NCI-H1092 treated with DMSO at 0.1 percent for 48 hours (cell line): ENCODE measurements at places on chromosomes 2 and 18.

- DNase-seq, result peak; percentile 49
Measured at GRCh38 chr2:85887566-85888019, 1.2 kb downstream of the ST3GAL5 start.

DNA sequence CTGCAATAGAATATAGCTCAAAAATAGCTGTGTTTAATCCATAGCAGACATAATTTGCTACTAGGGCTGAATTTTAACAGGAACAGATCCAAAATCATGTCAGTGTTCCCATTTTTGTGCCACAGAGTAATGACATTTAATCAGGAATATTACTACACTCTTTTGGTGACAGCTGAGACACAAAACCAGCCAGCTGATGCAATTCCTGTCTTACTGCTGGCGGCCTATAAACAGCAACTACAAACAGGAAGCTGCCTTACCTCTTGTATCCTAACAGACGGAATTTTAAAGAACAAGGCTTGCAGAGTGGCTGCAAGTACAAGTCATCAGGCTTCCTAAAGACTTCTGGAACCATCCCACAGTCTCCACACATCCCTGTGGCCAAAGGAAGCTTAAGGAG lies 218.1 kb downstream of the ZNF521 start:
- no peak for DNase-seq

DNA sequence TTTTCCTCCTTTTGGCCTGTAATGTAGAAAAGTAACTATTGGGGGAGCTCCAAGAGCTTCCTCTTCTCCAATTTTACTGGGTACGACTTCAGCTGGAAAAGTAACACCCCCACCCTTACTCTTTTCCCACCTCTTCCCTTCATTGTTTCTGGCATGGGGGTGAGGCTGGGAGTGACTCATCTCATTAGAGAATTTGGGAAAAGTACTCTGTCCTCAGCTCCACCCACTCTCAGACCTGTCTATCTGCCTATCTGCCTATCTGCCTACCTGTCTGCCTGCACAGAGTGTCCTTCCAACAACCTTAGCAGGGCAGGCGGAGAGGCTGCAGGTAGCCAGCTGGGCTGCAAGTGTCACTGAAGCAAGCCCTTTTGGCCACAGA lies 93.6 kb downstream of the EPHA4 start:
- DNase-seq, result no peak

DNA sequence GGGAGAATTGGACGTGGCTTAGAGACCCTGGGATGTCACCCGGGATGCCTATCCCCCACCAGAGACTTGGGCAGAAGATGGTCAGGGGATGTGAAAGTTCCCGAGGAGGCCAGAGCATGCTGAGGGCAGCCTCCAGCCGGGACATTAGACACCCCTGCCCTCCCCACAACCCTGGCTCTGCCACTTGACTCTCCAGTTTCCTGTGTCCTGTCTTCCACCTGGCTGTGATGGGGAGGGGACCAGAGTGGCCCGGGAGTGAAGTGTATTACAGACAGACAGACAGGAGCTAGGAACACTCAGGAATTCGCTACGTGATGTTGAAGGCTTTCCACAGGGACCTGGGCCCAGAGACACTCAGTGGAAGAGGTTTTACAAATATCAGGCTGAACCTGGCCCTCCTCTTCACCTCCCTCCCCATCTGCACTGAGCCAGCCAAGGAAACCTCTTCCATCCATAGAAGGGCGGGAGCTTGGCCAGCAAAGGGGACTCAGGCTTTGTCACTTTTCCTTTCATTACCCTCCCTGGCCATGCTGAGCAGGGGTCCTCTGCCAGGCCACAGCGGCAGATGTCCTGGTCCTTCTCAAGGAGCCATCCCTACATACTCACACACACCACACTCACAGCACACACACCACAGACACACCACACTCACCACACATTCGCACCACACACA lies 60.7 kb downstream of the SDC1 start:
- peak; percentile 5 for DNase-seq

DNA sequence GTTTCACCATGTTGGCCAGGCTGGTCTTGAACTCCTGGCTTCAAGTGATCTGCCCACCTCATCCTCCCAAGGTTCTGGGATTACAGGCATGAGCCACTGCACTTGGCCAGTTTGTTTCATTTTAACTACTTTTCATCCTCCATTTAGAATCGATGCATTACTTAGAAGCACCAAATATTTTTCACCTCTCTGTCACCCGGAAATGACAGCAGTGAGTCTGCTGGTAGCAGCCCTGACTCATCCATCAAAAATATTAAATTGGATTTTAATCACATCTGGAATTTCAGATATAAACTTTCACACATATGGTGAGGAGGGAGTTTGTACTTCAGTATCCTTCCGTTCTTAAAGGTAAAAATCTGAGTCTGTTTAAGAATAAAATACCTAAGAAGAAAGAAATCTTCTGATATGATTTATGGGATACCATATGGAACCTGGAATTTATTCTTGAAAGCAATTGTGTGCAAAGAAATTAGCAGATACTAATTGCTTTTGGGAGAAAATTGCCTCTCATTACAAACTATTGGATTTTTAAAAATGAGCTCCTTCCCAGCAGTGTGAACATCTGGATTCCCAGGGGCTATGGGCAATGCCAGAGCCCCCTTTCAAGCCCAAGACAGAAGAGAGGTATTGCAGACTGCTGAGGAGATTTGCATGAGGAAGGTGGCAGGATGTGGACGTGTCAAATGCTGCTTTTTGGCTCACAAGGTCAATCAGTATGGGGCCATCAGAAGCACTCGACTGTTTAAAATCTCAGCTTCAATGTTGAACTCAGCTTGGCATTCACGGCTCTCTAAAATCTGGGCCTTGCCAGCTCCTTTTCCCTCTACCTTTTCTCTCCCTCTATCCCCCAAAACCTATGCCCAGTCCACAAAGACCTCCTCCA lies 279.5 kb upstream of the SIX2 start:
- no peak for DNase-seq

- DNase-seq, result no peak
Measured at GRCh38 chr2:37090019-37090477, 5.7 kb downstream of the GPATCH11 start.

GRCh38 chr2:101597347-101597944 lies 100.1 kb upstream of the MAP4K4 start:
- no peak for DNase-seq

DNA sequence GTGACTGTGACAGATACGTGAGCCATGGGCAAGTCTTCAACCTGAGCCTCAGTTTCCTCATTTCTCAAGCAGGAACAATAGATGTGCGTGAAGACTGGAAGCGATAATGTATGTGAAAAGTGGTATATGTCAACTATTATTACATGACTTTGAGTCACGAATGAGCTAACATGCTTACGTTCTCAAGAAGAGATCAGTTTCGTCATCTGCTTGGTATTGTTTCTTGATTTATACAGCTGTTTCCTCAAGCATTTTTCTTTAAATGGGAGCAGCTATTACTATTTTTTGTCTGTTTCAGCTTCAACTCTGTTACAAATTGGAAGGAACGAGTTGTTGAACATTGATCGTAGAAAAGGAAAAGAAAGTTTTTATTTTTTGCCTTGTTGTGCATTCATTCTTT lies 48.5 kb upstream of the THOC1 start:
- no peak for DNase-seq
